ENCODE measurements at places on chromosomes 2 and 18.

- peak; percentile 80 for DNase-seq
Measured at GRCh38 chr2:71749671-71750101, 296.3 kb downstream of the DYSF start.

- no peak for DNase-seq
Measured at GRCh38 chr2:109374548-109375130, 239.1 kb downstream of the SEPTIN10 start.

DNA sequence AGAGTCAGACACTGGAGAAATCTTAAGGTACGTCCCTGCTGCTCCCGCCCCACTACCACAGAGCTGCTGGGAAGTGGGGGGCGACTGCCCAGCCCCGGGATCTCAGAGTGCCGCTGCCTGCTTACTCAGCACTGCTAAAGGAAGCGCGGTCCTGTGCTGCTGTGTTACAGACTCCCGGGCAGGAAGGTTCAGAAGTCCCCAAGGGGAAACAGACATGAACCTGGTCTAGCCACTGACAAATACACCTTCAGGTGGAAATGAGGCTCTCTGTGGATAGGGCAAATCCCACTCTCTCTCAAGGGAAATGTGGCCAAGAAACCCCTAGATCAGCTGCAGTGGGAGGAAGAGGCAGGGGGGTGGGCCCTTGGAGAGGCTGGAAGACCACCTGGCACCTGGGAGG is 13.7 kb downstream of the MTERF4 start:
- no peak for DNase-seq

DNA sequence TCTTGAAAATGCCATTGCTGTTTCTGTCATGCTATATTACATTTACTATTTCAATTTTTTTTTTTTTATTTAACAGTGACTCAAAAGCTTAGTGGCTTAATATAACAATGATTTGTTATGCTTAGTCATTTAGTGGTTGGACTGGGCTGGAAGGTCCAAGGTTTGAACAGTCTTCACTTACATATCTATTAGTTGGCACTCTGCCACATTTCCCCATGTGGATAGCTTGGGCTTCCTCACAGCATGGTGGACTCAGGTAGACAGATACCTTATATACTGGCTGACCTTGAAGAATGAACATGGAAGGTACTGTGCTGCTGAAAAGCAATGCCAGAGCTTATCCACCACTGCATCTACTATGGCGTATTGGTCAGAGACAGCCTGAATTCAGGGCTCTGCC is 909.5 kb upstream of the SOX11 start:
- DNase-seq: no peak

DNA sequence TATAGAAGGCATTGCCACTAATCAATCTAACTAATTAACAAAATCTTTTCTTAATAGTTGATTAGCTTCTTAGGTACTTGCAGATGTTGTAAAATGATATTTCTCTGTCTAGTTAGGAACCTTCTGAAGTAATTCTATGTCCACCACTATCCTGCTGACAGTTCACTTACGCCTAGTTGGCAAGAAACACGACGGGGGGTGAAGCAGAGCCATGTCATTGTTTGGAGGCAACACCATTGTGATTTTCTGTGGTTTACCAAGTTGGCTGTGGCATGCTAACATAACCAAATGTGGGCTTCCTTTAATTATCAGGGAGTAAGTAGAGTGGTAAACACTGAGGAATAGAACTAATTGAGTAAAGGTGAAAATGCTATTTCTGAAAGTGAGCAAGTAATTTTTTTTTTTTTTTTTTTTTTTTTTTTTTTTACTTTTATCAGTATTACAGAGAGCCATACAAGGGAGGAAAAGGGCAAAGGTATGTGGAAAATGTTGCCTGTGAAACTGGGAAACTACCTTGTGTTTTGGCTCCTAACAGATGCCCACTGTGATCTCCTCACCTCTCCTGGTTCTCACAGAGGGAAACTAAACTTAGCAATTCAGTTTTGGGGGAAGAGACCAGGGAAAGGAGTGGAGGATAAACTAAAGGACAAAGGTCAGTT is 126.8 kb downstream of the MEIS1 start:
- DNase-seq: peak; percentile 21

GRCh38 chr2:74538881-74539339 is 9.2 kb downstream of the HTRA2 start:
- no peak for DNase-seq

GRCh38 chr2:71702071-71702970 is 249.0 kb downstream of the DYSF start:
- no peak for DNase-seq

Data from fibroblast of skin of right biceps (primary cell).